ENCODE measurements at places on chromosomes 12 and 14.

DNA sequence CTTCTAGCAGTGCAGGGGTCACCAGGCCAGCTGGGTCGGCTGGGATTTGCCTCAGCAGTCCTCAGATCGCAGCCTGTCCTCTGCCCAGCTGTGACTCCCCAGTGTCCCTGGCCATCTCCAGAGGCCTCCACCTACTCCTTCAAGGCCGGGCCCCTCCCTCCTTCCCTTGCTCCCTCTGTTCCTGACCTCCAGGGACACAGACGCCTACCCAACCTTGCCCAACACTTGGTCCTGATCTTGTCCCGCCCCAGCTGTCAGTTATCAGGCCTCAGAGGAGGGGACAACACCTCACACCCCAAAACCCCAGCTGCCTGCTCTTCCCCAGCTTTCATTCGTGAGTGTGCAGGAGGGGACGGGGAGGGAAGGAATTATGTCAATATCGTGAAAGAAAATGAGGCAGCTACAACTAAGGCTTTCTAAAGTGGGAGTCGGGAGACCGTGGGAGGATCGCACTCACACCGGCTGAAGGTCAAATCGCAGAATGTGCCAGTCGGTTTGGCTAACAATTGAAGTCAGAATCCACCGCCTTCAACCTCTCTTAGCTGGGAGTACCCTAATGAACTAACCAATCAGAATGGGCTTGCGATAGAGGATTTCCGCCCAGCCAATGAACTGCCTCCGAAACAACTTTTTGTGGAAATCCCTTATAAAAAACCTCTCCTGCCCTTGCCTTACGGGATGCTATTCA is 9.4 kb upstream of the PLBD2 start:
- no peak for DNase-seq

DNA sequence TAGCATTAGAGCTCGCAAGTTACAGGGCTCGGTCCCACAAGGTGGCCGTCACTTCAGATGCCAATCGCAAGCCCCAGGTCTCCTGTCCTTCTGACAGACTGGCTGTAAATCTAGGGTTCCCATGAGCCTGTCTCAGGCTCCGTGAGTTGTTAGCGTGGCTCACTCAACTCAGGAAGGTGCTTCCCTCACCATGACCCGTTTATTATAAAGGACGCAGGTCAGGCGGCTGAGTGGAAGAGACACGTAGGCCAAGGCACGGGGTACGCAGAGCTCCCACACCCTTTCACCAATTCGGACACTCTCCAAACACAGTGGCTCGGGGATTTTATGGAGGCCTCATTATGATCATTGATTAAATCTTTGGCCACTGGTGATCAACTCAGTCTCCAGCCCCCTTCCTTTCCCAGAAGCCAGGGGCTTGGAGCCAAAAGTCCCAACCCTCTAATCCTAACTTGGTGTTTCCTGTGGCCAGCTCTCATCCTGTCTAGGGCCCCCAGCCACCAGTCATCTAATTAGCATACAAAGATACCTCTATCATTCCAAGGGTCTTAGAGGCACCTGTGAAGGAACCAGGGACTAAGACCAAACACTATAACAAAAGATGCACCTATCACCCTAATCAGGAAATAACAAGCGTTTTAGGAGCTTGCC is 25.8 kb upstream of the LRTM2 start:
- DNase-seq, result peak; percentile 79

DNA sequence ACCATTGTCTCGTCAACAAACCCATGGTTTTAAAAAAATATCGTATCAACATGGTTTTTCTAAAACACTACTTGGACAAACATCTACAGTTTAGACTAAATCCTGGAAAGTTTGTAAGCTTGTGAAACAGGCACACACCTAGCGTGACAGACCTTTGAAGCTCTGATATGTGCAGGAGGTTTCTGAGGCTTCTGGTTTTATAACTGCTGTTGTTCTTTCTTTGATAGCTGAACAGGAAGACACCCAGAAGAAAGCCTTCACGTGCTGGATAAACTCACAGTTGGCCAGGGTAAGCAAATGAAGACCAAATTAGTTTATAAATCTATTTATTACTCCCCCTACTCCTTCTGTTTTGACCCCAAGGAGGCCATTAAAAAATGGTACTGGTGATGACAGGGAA is 87.6 kb downstream of the SYNE2 start:
- no peak for DNase-seq

DNA sequence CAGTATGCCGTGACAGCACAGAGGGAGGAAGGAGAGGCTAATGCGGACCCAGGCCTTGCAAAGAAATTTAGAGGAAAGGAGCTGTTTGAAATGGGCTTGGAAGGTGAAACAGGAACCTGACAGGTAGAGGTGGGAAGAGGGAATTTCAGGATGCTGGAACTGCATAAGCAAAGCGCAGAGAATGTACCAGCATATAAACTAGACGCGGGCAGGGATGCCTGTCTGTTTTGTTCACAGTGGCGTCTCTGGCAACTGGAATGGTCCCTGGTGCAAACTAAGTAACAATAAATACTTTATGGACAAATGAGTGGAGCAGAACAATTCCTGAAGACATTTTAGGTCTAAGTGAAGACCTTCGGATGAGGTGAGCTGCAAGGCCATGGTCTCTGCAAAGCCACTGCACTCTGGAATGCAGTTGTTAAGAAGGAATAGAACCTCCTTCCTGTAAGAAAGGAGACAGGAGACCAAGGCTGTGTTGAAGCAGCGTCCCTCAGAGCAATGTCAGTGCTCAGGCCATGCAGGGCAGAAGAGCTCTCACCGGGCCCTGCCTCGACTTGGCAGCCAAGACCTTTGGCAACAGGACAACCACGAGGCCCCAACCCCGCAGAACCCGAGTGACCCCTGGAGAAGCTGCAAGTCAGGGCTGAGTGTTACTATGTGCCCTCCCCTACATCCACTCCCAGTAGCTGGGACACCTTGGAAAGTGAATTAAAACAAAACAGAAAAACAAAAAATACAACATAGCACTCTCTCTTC is 42.8 kb downstream of the PITPNM2 start:
- no peak for DNase-seq

DNA sequence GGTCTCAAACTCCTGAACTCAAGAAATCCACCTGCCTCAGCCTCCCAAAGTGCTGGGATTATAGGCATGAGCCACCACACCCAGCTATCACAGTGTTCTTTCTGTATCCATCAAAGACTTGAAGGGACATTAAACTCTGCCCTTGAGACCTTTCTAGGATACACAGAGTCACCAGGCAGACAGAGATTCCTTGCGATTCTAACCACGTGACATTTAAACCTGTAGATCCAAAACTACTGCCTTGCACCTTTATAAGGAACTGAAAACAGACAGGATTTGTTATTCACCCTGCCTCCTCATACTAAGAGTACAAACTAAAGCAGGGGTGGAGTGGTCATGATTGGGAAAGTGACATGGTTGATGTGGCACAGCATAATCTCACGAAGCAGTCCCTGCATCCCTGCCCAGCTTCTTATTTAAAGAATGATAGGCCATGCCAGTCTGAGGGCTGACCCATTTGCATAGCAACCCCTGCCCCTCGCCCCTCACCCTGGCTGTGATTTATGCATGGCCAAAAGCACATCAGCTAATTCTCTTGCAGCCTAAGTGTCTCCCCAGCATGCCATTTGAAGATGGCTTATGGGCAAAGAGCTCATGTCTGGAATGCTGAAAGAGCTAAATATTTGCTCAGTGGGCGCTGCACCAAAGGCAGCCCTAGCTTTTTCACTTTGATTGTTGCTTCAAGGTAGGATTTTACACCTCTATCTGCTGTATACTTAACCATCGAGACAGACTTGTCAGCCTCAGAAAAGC is 43.2 kb upstream of the MYBPC1 start:
- DNase-seq, result no peak

- no peak for DNase-seq
Observed at GRCh38 chr14:53042480-53042879, 91.6 kb upstream of the FERMT2 start.

GRCh38 chr14:70934502-70935134 is 27.4 kb downstream of the PCNX1 start:
- no peak for DNase-seq

- no peak for DNase-seq
Observed at GRCh38 chr12:8057306-8057705, 8.9 kb downstream of the C3AR1 start.

DNA sequence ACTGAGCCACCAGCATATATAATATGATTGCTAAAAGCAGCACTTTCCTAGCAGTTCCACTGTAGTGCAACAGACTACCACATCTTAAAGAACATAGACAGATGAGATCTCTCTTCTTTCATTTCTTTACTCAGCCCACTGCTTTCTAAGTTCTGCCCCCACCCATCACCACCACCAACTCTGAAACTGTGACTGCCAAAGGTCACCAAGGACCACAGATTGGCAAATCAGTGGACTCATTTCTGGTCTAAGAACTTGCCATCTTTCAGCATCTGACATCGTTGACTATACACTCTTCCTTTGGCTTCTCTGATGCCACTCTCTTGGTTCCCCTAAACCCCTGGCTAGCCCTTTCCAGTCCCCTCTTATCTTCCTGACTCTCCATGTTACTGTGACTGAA is 38.4 kb downstream of the IFNG start:
- no peak for DNase-seq

DNA sequence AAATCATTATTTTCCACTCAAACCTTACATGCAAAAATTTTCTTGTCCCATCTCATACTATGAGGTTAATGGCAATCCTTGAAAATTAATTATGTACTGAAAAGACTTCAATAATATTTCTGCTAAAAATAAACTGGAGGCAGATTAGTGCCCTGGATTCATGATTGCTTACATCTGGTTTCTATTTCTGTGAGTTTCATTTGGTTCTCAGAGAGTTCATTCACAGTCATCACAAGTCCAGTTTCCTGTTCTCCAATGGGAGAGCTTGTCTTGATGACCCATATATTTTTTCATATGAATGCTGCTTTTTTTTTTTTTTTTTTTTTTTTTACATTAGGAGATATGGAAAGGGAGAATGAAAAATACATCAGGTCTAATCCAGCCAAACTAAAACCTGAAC is 6.6 kb upstream of the PTHLH start:
- no peak for DNase-seq

DNA sequence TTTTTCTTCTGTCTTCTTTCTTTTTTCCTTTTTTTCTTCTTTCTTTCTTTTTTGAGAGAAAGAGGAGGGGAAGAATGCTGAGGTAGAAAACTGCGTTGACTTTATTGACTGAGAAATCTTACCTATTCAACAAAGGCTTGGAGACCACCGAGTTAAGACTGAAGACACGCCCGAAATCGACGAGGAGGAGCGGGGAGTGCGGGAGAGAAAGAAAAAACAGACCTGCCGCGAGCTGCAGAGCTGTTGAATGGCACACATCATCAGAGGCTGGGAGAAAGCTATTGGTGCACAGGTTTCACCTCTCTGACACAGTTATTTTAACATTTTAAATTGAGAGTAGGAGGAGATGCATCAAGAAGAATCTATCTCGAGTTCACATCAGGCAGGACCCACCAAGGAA is 5.1 kb downstream of the ASCL1 start:
- no peak for DNase-seq

DNA sequence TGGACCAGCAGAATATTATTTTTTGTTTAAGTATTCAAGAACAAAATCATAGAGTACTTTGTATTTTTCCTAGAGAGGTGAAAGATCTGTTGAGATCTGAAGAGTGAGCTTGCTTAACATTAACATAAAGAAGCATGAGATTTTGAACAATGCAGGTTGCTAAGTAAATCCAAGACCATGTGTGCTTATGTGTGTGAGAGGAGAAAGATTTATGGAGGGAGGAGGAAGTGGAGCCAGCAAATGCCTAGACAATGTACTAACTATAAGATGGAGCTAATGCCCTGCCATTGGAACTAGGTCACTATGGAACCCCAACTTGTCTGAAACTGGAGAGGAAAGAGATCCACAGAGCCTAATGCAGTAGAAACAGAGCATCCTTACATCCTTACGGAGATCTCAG is 13.3 kb downstream of the FAM161B start:
- no peak for DNase-seq

DNA sequence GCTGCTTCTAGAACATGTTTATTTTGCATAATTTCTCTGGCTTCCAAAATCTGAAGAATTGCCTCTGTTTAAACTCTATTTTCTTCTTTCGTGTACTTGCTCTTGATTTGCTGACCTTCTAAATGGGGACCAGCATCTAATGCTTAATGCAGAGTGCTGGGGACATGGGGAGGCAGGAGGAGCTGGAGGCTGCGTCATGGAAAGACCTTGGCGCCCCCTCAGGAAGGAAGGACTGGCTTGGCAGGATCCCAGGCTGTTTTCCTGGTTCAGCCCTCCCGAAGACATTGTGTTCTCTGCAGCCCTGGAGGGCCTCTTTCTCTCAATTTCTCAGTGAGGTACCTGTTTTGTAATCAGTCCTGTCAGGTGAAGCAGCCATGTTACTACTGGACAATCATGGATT is 5.5 kb downstream of the PRKCH start:
- peak; percentile 95 for DNase-seq

GRCh38 chr12:55930771-55931316 is at the start of gene DGKA:
DGKA (plus strand) TSS chr12:55931162; CDS start chr12:55936504, 5,342 bp downstream.
- DNase-seq, result no peak

- DNase-seq, result no peak
Observed at GRCh38 chr12:30010071-30011052, 226.6 kb upstream of the TMTC1 start.

DNA sequence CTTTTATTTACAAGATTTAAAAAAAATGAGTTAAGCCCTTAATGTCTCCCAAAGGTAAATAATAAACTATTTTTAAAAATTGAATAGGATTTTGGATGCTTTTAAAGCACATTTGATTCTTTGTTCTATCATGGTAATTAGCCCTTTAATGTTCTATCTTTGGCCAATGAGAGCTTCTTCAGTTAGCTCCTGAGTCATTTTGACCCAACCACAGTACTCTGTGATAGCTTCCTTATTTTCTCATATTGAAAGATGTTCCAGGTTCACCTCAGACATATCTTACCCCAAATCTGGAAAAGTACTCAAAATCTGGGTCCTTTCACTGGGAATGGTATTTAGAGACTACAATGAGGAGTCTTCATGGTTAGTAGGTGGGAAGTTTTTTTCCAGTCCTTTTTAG is 98.0 kb downstream of the MYRFL start:
- no peak for DNase-seq

- no peak for DNase-seq
Observed at GRCh38 chr12:11618046-11618445, 31.4 kb upstream of the ETV6 start.

DNA sequence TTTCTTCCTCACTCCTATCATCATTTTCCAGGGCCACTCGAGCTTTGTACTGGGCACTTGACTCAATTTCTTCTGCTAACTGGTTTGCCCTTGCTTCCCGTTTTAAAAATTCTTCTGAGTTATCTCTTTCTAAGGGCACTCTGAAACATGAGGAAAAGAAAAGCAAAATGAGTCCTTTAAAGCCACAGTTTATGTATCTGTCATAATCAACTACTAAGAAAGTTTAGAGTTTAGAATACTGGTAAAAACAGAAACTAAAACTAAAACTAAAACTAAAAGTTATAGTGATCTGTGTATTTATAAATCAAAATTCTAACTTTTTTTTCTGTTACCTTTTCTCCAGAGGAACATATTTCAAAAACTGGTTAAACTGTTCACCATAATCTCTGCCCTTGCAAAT is 79.2 kb downstream of the ATXN2 start:
- DNase-seq, result no peak

- no peak for DNase-seq
Observed at GRCh38 chr14:57714487-57714931, 151.4 kb downstream of the SLC35F4 start.
